ENCODE measurements at places on chromosomes 3 and 15. TPM values are rescaled to one million over a fixed set of nuclear protein-coding genes. Genes with fewer than 3 reads are reported as not detected.

The PCCB gene
- 81.4 TPM for total RNA-seq

The PLCB2 gene
- total RNA-seq: under 0.01 TPM

The HTR3E gene
- not detected for total RNA-seq

The BMF gene
- 9.5 TPM for total RNA-seq

The SLC28A2 gene
- not detected for total RNA-seq

Data from fibroblast of lung (primary cell).